ENCODE measurements at places on chromosomes 12 and 14. TPM values are rescaled to one million over a fixed set of nuclear protein-coding genes. Genes with fewer than 3 reads are reported as not detected.

- H3K4me1 ChIP-seq: peaks cover 15% of the 10 kb centered on the region
- H3K4me3 ChIP-seq: no peak overlapping the region
- no peaks in the 10 kb centered on the region for H3K36me3 ChIP-seq
Observed at GRCh38 chr12:109157986-109158385, 41.6 kb downstream of the ACACB start.

- peaks cover 93% of the 10 kb centered on the region for H3K36me3 ChIP-seq
- no peaks in the 10 kb centered on the region for H3K27me3 ChIP-seq
- no peak for DNase-seq
- peaks cover 44% of the 10 kb centered on the region for H3K4me1 ChIP-seq
Observed at GRCh38 chr12:31970199-31970598, 11.0 kb downstream of the RESF1 start.

DNA sequence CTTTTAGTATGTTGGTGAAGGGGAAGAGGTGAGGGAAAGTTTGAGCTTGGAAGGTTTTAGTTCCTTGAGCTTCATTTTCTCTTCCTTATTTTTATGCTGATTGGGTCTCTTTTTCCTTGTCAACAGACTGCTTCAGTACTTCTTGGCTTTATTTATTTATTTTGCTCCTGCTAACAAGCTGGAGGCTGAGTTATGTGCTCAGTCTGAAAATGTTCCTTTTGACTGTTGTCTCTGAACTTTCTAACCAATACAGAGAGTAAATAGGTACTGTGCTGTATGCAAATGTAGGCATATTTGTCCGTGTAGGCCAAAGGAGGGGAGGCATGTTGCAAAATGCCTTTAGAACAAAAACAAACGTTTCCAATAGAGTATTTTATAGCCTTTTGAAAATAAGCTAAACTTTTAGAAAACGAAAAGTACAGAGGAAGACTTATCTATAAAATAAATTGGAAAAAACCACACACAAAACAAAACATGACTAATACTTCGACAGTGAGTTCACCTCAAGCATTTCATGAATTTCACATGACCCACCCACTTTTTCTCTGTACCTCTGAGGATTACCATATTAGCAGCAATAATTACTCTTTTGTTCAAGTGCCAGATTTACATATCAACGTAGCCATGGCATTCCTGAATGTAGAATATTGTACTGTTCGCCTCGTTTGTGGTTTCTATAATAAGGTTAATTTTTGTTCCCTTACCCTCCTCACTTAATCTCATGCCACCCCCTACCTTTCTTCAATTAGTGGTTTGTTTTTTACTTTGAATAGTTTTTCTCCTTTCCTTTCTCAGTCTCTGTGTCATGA lies 4.7 kb upstream of the CREBL2 start:
- DNase-seq: peak; percentile 60
- no peak overlapping the region for H3K27ac ChIP-seq
- H3K27me3 ChIP-seq: no peaks in the 10 kb centered on the region
- no peaks in the 10 kb centered on the region for H3K36me3 ChIP-seq

The CD4 gene
- total RNA-seq: 224 TPM

- H3K36me3 ChIP-seq: no peaks in the 10 kb centered on the region
- H3K27me3 ChIP-seq: no peaks in the 10 kb centered on the region
- H3K4me1 ChIP-seq: no peaks in the 10 kb centered on the region
- no peak overlapping the region for H3K27ac ChIP-seq
Observed at GRCh38 chr12:82832096-82832495, 145.4 kb downstream of the TMTC2 start.

The PLEK2 gene
- total RNA-seq: not detected

DNA sequence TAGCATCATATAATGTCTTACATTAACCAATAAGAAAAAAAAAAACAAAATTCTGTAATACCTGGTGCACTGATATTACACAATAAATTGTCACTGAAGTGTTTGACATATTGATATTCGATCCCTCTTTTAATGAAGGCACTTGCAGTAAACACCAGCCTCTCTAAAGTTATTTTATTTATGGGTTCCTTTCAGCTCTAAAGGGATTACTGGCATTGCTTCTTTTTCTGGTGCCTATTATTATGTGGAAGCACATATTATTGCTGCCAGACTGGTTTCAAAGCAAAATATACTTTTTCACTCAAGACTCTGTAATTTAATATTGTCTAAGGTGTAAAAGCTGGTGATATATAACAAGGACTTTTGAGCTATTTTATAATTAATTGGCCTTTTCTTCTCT lies 1090.5 kb downstream of the TRHDE start:
- DNase-seq: no peak
- H3K4me3 ChIP-seq: no peak overlapping the region
- H3K4me1 ChIP-seq: no peaks in the 10 kb centered on the region
- no peak overlapping the region for H3K27ac ChIP-seq
- no peaks in the 10 kb centered on the region for H3K36me3 ChIP-seq

The POP5 gene
- total RNA-seq: 32.3 TPM

The PTHLH gene
- not detected for total RNA-seq

The LTB4R gene
- 17.5 TPM for total RNA-seq

The PRH2 gene
- not detected for total RNA-seq
